ENCODE measurements at places on chromosomes 3 and 15.

- DNase-seq: no peak
These were observed 1.7 kb downstream of the P2RY14 start for GRCh38 chr3:151276687-151277042.

DNA sequence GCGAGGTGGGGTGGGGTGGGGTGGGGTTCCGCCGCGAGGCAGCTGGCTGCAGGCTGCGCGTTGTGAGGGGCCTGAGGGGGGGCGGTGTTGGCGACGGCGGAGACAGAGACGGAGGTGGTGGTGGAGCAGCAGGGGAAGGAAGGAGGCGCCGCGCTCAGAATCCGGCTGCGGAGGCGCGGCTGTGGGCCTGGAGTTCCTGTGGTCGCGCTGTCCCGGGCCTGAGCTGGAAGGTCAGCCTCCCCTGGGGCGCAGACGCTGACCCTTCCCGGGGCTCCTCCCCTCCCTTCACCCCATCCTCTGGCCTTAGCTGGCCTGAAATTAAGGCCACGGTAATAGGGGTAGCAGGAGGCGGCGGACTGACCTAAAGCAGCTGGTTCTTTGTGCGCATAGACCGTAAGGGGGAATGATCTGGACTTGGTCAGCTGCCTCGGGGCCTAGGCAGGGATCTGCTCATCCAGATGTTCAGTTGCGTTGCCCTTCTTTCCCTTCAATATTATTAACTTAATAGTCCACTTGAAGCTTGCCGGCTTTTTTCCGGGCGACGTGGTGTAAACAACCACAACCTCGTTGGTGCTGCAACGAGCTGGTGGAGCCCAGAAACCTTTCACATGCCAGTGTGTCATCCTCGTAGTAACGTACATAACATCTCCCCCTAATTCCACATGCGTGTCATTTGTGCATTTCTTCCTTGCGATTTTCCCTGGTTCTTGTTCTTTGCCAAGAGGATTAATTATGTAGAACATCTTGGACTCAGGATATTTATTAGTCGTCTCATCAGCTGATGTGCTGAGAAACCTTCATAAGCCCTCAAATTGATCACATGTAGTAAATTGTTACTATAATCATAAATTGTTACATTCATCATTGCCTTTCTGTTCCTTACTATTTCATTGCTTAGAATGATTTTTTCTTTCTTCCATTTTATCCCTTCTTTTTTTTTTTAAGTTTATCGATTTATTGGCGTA lies 626 bp downstream of the SEC62 start:
- DNase-seq: no peak

- DNase-seq: no peak
These were observed 75.0 kb downstream of the FEM1B start for GRCh38 chr15:68352401-68353062.

- DNase-seq: no peak
These were observed 37.6 kb downstream of the TMCC1 start for GRCh38 chr3:129855832-129856419.

DNA sequence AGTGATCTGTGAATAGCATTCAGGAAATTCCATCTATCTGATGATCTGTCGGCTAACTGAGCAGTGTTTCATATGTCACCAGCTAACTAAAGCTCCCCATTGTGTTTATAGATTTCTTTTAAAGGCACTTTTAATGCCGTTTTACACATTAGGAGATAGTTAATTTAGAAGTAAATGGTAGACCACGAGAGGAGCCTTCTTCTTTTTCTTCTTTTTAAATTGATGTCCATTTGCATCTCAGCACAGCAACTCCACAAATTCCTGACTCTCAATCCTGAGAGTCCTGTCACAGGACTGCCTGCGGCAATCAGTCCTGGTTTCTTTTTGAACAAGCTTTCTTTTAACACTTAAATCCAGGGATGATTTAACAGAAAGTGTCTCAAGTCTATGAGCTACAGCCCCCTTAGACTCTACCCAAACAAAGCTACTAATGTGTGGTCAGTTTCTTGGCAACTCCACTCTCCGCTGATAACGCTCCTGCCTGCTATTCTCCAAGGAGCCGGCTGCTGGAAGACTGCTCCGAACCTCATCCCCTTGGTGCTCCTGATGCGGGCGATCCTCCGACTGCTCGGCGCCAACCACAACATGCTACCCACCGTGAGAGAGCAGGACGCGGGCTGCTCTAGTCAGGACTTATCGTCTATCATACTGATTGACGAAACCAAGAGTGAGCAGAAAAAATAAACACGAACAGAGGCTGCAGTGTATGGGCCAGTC lies 421.4 kb downstream of the MECOM start:
- DNase-seq: no peak

DNA sequence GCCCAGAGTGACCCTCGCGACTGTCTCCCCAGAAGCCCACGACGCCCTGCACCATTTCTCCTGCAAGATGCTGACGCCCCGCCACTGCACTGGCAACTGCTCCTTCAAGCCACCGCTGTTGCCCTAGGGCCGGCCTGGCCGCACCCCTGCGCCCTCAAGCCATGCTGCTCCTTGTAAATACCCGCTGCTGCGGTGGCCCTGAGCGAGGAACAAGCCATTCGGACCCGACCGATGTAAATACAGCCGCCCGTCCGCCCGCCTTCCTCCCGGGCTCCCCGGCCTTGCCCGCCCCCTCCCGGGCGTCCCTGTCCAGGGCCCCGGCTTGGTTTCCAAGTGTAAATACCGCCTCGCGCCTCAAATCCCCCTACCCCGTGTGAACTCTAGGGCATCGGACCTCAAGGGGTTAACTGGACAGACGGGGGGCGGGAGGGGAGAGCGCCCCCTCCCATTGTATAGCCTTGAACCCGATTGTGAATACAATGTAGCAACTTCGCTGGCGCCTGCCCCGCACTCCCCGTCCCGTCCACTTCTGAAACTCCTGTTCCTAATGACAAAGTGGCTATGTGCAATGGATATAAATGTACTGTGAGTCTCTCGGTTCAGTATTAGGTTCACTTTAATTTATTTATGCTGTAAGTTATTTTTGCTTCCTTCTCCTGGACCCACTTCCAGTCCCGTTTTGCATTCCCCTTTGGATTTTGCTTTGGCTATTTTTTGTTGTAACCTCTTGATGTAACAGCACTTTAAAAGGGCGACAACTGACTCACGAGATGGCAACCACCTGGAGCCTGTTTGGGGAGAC lies 5.9 kb downstream of the RNU6-1 start:
- DNase-seq: no peak

DNA sequence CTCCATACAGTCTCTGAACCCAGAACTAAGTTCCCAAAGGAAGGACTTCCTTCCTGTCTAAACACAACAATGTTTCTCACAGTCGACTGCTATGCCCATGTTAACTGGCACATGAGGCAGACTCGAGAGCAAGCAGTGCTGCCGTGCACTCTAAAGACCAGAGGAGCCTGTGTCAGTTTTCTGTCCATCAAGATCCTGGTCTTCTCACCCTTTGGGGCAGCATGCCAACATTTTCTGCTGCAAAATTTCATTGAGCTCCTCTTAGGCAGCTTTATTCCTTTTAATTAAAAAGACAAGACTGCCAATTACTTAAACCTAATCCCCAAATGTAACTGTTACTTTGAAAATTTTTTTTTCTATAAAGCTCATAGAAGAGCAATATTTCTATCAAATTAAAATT lies 205.1 kb downstream of the GAP43 start:
- DNase-seq: no peak

DNA sequence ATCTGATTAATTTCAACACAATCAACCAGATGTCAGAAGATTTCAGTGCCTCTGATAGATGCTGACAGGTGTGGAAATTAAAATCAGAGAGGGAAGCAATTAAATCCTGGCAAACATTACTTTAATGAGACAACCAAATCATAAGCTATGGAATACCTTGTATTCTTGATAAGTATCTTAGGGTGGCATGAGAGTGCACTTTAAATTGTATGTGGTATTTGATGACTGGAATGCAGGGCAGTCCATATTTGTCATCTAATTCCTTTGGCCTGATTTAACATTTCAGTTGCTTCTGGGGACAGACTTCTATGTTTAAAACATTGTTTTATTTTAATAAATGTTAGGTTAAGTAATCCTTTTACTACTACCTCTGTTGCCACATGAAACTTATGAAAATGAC lies 184.1 kb downstream of the LPP start:
- no peak for DNase-seq

Measured in NCI-H2081 treated with DMSO at 0.1 percent for 48 hours (cell line).